Stimulated activated CD4-positive, alpha-beta T cell treated with anti-CD3 and anti-CD28 coated beads, Interleukin-4, amount 100 ng/mL, for 4 hours (primary cell): ENCODE measurements at places on chromosomes 1 and 21.

DNA sequence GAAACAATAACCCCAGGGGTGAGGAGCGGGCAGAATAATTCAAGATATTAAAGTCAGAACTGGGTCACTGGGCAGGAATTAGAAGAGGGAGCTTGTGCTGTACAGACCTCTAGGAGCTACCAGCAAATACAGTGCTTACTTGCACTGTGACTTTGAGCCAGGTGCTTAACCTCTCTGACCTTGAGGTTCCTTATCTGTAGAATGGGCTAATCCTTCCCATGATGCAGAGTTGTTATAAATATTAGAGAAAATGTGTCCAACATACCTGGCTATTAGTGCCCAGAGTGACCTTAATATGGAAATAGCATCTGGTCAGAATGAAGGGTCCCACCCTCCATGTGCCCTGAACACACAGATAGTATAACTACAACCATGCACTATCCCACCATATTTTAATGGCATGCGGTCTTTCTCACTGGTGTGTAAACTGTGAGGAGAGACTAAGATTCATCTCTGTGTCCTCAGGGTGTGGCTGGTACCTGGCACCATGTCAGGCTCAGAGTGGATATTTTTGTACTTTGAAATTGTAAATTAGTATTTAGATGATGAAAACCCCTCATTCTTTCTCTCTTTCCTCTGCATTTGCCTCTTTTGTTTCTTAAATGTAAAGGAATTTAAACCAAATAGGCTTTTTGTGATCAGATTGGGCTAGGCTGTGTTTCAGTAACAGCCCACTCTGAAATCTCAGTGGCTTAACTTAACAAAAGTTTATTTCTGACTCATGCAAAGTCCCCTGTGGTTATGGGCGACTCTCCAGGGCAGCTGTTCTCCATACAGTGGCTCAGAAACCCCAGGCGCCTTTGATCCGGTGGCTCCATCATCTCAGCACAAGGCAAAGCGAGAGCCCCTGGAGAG lies 60.0 kb upstream of the ROR1 start:
- DNase-seq, result no peak

GRCh38 chr1:170310951-170311350 lies 165.2 kb downstream of the NTMT2 start:
- no peak for DNase-seq

DNA sequence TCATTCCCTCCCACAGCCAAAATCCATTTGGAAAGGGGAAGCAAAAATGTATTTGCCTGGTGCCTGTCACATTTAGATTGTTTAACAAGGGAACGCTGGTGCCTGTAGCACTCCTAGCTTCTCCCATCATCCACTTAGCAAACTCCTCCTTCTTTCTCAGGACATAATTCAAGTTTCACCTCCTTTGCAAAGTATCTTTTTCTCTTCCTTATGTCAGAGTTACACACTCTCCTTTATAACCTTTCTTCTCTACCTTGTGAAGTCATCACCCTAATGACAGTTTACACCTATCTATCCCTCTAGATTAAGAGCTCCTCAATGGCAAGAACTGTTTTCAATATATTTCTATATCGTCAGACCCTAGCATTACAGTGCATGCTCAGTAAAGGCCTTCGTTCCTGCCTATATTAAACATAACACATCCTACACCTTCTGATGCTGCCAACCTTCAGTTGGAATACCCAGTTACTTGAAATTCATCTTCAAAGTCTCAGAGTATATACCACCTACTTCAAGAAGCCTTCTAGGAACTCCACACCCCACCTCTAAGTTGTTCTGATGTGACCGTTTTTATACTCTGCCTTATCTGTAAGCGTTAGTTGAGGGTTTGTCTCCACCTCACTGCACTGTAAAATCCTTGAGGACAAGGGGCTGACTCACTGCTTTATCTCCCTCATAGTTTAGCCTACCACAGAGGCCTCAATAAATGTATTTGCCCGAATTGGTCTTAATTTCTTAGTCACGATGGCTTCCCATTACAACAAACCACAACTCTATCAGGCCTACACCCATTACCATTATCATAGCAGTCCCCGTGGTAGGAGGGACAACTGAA lies 1.0 kb upstream of the EPS15 start:
- no peak for DNase-seq

- DNase-seq, result no peak
These were observed 5.9 kb upstream of the TNFSF4 start for GRCh38 chr1:173212952-173213491.

GRCh38 chr21:39010629-39011404 lies 172.4 kb downstream of the PSMG1 start:
- DNase-seq, result no peak

GRCh38 chr1:241799416-241799815 lies 48.6 kb upstream of the EXO1 start:
- no peak for DNase-seq

DNA sequence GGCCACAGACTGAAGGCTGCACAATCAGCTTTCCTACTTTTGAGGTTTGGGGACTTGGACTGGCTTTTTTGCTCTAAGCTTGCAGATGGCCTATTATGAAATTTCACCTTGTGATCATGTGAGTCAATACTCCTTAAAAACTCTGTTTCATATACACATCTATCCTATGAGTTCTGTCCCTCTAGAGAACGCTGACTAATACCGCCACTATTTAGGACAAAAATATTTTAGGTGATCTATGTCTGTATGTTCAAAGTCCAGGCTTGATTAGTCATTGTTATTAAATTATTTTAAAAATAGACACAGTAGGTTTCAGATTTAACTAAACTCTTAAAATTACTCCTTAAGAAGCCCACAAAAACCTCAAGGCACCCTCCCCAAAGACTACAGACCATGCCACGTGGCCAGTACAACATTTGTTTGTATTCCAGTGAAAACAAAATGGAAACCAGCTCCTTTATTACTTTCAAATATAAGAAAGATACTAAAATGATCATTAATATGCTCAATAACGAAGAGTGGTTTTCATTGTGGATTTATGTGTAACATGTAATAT lies 63.1 kb downstream of the TMPRSS15 start:
- no peak for DNase-seq

- no peak for DNase-seq
These were observed 198.3 kb downstream of the DUSP10 start for GRCh38 chr1:221543529-221544120.

DNA sequence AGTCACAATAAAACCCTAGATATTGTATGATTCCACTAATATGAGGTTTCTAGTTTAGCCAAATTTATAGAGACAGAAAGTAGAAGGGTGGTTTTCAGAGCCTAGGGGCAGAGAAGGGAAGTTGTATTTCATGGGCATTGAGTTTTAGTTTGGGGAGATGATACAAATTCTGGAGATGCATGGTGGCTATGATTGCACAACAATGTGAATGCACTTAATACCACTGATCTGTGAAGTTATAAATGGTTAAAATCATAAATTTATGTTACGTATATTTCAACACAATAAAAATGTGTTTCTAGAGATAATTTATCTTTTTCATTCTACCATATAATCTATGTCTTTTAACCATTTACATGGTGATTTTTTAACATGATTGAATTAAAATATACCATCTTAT lies 779.3 kb upstream of the BRINP3 start:
- DNase-seq, result no peak

- DNase-seq, result no peak
These were observed 7.5 kb downstream of the MDM4 start for GRCh38 chr1:204523605-204524215.

DNA sequence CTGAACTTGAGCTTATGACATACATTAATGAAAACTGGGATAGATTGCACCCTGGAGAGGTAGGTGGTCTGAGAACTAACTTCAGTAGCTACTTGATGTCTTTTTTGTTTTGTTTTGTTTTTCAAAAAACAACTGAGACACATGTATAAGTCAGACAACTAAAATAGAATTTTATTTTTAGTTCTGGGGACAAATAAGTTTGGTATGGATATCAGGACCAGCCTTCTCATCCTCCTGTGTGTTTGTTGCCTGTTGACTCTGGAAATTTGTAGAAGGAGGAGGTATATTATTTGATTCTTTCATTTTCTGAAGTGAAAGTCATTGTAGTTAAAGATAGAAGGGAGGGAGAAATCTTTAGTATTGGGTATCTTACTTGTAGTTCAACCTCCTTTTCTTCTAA lies 41.5 kb downstream of the MTF2 start:
- DNase-seq, result no peak

DNA sequence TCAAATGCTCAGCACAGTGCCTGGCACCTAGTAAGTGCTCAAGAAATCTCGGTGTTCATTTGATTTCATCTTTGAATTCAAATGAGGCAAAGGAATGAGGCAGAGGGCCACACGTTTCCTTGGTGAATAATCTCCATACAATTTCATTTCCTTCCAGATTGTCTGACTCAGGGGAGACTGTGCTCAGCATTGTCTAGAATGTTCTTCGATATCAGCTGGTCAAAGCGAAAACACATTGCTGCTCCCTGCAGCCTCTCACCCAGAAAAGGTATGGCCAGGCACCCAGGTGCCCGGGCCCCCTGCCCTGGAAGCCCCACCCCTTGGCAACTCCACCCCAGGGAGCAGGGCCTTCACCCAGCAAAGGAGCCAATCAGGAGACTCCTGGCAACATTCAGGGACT lies 55.8 kb downstream of the FBXO2 start:
- DNase-seq, result no peak

- DNase-seq, result no peak
These were observed 14.1 kb upstream of the IL10 start for GRCh38 chr1:206786212-206786886.

DNA sequence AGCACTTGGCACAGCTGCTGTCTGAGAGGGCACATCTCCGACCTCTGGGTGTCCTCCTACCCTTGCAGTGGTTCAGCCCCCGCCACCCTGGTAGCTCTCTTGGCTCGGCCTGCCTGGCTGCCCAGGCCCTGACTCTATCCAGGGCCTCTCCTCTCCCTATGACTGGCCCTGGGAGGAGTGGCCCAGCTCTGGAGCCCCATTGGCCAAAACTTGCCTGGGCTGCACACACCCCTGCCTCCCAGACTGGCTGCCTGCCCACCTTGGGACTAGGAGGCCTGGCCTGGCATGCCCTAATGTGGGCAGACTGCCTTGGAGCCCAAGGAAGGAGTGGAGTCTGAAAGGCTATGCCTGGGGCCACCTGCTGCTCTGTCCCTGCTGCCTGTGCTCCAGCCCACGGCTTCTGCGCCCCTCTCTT lies 33.6 kb downstream of the ACOT11 start:
- no peak for DNase-seq

DNA sequence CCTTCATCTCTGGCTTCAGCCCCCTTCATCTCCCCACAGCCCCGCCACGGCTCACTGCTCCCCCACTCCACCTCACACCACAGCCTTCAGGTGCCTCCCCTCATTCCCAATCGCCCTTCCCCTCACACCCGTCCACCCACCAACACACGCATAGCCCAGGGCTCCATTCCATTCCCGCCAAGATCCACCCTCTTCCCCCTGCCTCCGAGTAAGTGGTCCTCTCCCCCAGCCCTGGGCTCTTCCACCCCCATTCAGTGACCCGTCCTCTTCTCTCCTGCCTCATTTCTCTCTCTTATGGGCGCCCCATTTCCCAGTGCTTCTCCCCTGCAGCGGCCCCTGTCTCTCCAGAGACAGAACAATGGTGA lies 53.2 kb downstream of the VWA5B1 start:
- DNase-seq, result no peak

- DNase-seq, result no peak
These were observed 7.3 kb downstream of the MYBPH start for GRCh38 chr1:203168256-203168786.

DNA sequence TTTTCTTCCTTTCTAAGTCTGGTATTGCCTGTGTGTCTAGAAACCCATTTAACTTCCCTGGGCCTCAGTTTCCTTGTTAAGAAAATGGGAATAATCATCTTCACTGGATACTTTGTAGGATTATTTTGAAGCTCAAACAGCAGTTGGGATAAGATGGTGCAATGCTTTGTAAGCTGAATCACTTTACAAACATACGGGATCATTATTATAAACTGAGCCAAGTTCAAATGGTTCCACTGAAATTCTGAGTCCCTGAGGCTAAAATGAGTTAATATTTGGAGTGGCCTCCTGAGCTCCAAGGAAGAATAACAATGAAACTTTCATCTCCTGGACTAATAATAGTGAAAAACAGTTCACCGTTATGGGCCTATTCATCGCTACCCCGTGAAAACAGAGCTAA lies 388.0 kb downstream of the PLPP3 start:
- DNase-seq, result no peak

DNA sequence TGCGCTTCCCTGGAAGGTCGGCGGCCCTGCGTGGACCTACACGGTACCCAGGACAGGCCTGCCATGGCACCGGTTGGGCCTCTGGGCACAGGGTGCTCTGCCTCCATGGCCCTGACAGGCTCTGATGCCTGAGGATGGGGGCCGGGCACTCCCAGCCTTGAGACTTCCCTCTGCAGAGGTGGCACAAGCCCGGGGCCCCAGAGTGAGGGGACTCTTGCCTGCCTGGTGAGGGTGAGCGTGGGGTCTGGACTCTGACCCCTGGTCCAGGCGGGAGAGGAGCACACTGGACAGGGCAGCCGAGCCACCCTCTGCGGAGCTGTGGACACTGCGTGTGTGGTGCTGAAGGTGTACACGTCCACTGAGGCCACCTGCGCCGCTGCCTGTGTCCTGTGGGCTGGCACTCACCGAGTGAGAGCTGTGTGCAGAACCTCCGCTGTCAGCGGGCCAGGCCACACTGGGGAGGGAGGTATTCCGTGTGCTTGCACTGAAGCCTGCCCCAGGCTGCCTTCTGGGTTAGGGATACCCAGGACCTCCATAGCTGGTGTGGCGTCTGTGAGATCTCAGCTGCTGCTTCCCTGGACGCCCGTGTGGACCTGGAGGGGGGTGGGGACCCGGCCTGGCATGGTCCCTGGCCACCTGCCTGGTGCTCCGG lies 10.4 kb downstream of the SKI start:
- DNase-seq, result no peak

DNA sequence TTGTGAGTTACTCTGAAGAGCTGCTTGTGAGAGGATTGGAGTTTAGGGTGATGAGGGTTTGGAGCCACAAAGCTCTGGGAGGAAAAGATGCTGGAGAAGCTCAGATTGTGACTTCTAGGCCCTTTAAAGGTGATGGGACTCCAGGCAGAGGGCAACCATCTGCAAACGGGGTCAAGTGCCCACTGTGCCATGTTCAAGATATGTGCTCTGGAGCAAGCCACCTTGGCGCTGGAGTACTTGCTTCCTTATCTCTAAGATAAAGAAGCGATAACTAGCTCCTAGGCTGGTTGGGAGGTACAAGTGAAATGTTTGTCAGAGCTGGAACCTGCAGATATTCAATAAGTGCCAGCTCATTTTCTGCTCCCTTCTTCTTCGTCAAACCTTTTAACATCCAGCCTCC lies 14.3 kb upstream of the FOXE3 start:
- DNase-seq, result no peak

DNA sequence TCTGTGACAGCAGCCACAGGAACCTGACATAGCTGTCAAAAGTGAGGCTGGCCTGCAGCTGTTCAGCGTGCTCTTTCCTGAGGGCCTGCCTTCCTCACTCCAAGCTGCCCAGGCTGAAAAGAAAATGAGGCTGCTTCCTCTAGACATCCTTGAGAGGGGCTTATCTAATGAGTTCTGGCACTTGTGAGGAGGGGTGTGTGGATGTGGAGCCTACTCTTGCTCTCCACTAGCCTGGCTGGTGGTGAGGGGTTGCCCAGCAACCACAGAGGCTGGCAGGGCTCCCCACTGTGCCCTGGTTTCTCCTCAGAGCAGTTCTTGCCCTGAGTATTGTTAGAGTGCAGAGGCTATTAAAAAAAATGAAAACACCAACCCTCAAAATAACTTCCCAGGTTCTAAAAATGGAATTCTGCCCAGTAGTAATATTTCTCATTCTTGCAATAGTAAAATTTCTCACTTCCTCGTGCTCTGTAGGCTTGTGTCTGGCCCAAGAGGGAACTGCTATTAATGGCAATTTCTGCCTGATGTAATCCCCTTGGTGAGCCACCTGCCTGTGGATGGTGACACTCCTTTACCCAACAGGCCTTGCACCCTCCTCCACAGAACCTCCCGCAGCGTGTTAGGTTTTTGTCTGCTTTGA lies 52.6 kb upstream of the EPS8L3 start:
- DNase-seq, result no peak
